Activated T-helper 2 cell treated with anti-CD3 and anti-CD28 coated beads, Interferon-gamma antibody, Interleukin-2, Interleukin-4, amounts not matched to agents 10 μg/mL and 5 μg/mL and 100 μg/mL, durations not matched to agents 14 hours and 24 hours and 36 hours (primary cell): ENCODE measurements at places on chromosomes 4 and X.

GRCh38 chrX:110665223-110666002, 130.2 kb downstream of the CHRDL1 start:
- H3K36me3 ChIP-seq = no peaks in the 10 kb centered on the region
- H3K4me1 ChIP-seq = no peaks in the 10 kb centered on the region
- no peaks in the 10 kb centered on the region for H3K27me3 ChIP-seq
- H3K4me3 ChIP-seq = no peak overlapping the region

GRCh38 chrX:581720-582298, 48.8 kb upstream of the SHOX start:
- H3K4me3 ChIP-seq = no peak overlapping the region
- no peak for DNase-seq
- H3K36me3 ChIP-seq = no peaks in the 10 kb centered on the region
- no peak overlapping the region for H3K27ac ChIP-seq
- H3K4me1 ChIP-seq = no peaks in the 10 kb centered on the region

DNA sequence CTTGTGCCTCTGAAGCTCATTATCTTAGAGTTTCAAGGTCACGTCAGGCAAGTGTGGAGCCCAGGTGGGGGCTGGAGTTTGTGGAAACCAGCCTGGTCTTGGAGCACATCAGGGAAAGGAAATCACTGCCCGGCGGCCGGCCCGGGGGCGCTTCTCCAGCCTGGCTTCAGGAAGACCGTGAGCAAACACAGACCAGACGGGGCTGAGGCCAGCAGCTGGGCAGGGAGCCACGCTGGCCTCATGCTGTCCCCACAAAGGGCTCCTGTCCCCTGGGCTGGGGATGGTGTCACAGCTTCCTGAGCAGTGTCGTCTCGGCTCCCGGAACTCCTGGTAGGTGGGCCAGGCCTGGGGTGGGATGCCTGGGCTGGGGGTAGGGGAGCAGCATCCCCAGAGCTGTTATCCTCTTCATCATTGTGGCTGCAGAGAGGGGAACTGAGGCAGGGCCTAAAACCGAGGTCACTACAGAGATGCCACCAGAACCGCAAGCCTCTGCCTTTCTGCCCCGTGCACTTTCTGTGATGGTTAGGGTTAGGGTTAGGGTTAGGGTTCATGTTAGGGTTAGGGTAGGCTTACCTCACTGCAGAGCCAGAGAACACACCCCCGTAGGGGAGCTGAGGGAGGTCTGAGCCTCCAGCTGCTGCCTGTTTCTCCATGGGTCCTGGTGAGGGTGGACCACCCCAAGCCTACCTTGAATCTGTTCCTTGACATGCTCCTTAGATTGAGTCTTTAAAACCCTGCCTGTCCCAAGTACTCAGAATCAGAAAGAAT, 77.5 kb downstream of the HTRA3 start:
- no peak overlapping the region for H3K27ac ChIP-seq
- H3K4me1 ChIP-seq = no peaks in the 10 kb centered on the region
- no peaks in the 10 kb centered on the region for H3K36me3 ChIP-seq

- no peaks in the 10 kb centered on the region for H3K4me1 ChIP-seq
- no peak overlapping the region for H3K4me3 ChIP-seq
These were observed 201.2 kb downstream of the NPNT start for GRCh38 chr4:106096454-106096853.

DNA sequence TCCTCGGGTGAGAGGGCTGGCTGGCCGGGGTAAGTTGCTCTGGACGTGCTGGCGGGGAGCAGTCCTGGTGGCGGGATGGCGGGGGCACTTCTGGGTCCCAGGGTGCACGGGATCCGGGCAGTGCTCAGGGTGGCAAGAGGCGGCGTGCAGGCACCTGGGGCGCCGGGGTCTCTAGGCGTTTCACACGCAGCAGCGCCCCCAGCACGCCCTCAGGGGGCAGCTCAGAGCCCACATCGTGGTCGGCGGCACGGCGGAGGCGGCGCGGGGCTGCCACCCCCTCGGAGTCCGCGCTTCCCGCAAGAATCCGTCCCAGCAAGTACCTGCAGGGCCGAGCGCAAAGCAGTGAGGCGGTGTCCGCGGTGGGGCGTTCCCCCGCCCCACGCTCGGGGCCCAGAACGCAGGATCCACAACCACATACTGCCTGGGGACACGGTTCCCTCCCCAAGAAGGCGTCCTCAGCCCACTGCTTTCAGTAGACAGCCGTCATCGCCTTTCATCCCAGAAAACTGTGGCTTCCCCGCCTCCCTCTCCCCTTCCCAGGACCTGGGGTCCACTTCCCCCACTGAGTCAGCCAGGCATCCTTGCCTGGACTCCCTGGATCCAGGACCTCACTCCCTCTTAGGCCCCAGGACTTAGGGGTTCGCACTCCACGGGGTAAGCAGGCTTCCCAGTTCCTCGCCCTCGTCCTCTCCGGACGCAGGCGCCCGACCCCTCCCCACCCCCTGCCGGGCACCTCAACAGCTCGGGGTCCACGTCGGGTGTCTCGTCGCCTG, 4.1 kb downstream of the PCSK1N start:
- peaks cover 52% of the 10 kb centered on the region for H3K27me3 ChIP-seq
- peaks cover 5% of the 10 kb centered on the region for H3K36me3 ChIP-seq
- no peak overlapping the region for H3K4me3 ChIP-seq
- no peak overlapping the region for H3K27ac ChIP-seq

- no peak overlapping the region for H3K4me3 ChIP-seq
- no peak overlapping the region for H3K27ac ChIP-seq
- peaks cover 7% of the 10 kb centered on the region for H3K36me3 ChIP-seq
- H3K27me3 ChIP-seq = no peaks in the 10 kb centered on the region
These were observed 26.1 kb downstream of the KLHL34 start for GRCh38 chrX:21632027-21632426.

DNA sequence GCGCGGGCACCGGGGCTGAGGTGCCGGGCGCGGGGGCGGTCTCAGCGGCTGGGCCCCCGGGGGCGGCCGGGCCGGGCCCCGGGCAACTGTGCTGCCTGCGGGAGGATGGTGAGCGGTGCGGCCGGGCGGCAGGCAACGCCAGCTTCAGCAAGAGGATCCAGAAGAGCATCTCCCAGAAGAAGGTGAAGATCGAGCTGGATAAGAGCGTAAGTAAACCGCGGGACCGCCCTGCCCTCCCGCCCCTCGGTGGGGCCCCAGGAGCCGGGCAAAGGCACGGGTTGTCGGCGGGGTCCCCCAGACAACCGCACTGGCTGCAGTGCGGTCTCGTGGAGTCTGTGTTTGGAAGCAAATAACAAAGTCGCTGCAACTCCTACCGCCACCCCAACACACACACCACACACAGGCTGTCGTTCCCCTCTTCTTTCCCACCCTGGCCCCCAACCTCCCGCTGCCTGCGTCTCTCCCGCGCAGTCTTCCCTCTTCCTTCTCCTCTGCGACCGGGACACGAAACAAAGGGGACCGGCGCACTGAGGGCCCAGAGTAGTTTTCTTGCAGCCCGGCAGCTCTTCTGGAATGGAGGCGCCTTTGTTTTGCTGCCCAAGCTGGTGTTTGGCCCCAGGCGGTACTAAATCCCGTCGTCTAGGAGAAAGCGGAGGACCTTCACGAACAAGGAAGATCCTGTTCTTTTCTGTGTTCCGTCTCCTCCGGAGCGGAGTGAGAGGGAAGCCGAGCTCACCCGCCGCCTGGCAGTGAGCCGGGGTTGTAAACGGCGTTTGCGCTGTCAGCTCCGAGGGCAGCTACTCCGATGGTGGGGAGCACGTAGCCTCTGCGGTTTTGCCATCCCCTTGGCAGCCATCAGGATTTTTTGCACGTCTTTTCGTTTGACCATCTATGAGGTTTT, 788 bp downstream of the SAP30 start:
- peaks cover 39% of the 10 kb centered on the region for H3K36me3 ChIP-seq
- peak; percentile 40 for DNase-seq
- peaks cover 34% of the 10 kb centered on the region for H3K4me1 ChIP-seq
- H3K27me3 ChIP-seq = no peaks in the 10 kb centered on the region
- H3K4me3 ChIP-seq = peak overlapping the region; percentile 96

DNA sequence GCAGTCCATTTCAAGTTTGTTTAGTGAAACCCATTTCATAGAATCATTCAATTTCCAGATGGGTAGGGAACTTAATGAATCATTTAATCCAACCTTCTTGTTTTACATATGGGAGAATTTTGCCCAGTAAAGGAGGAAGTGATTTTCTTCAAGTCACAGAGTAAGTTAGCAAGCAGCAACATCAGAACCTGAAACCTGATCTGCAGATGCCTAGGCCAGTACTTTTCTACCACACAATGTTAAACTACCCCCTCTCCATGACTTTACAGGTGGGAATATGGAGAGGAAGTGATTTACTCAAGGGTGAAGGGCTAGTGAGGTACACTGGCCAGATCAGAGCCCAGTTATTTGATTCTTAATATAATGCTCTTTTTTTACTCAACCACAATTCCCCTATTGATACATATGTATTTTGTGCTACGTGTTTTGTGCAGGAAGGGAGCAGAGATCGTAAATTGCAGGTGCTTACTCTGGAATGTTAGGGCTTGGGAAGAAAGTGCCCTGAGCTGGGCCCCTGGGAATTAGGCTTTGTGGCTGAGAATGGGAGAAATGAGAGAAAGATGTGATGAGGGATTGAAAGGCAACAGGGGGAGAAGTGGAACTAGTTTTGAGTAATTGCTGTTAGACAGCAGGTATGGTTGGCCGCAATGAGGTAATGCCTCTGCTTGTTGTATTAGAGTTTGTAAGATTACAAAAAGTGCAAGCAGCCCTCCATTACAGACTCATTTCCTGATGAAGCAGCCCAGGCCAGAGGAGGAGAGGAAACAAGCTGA, 6.8 kb downstream of the LHFPL1 start:
- H3K4me1 ChIP-seq = peaks cover 11% of the 10 kb centered on the region
- no peak overlapping the region for H3K27ac ChIP-seq
- no peak for DNase-seq
- H3K27me3 ChIP-seq = no peaks in the 10 kb centered on the region
- no peak overlapping the region for H3K4me3 ChIP-seq

GRCh38 chrX:69386681-69387080, 117.4 kb upstream of the NALF2 start:
- H3K27ac ChIP-seq = no peak overlapping the region
- no peak for DNase-seq
- no peaks in the 10 kb centered on the region for H3K36me3 ChIP-seq
- H3K4me1 ChIP-seq = no peaks in the 10 kb centered on the region
- no peaks in the 10 kb centered on the region for H3K27me3 ChIP-seq

DNA sequence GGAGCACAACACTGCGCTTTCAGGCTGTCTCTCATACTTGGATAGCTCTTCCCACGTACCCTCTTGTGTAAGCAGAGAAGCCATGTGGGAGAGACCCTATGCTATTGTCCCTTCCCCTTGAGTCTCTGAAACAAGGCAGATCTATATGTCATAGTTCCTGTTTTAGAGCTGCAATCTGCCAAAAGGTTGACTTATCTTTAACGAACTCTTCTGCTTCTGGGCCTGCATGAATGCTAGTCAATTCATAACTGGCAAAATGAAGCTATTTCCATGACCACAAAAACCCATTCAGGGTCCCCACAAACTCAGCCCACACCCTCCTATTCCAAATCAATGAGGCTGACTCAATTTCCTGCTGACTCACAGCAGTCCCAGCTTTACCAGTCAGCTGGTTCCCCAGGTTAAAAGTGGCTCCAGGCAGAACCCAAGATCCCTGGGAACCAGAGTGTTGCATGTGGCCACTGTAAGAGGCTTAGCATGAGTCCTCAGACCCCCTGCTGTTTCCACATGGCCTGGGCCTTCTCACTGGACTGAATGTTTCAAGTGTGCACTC, 25.3 kb upstream of the SOD3 start:
- no peaks in the 10 kb centered on the region for H3K27me3 ChIP-seq
- peaks cover 10% of the 10 kb centered on the region for H3K4me1 ChIP-seq
- DNase-seq = no peak

DNA sequence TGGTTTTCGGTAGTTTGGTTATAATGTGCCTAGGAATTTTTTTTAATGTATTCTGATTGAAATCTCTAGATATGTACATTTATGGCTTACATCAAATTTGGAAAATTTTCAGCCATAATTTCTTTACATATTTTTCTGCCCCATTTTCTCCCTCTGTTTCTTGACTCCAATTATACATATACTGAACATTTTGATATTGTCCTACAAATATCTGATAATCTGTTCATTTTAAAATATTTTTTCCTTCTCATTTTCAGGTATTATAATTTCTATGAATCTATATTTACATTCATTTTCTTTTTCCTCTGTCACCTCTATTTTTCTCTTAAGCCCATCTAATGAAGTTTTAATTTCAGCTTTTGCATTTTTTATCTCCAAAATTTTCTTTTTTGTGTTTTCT, 82.7 kb upstream of the TMLHE start:
- no peaks in the 10 kb centered on the region for H3K4me1 ChIP-seq
- no peak for DNase-seq
- peaks cover 2% of the 10 kb centered on the region for H3K27me3 ChIP-seq
- no peaks in the 10 kb centered on the region for H3K36me3 ChIP-seq

- H3K27ac ChIP-seq = no peak overlapping the region
- DNase-seq = no peak
- H3K27me3 ChIP-seq = peaks cover 23% of the 10 kb centered on the region
- H3K4me3 ChIP-seq = no peak overlapping the region
- H3K4me1 ChIP-seq = peaks cover 17% of the 10 kb centered on the region
These were observed 108.3 kb downstream of the QRFPR start for GRCh38 chr4:121272526-121272925.
